Right renal cortex interstitium (tissue), 3 donors: ENCODE measurements at places on chromosomes 12 and 14. TPM values are rescaled to one million over a fixed set of nuclear protein-coding genes. Genes with fewer than 3 reads are reported as not detected.

Gene NXPH4
- 2.4 TPM for polyA plus RNA-seq

Gene C12orf60
- 5.4 TPM for polyA plus RNA-seq

Gene TMEM117
- polyA plus RNA-seq, result 14.7 TPM

DNA sequence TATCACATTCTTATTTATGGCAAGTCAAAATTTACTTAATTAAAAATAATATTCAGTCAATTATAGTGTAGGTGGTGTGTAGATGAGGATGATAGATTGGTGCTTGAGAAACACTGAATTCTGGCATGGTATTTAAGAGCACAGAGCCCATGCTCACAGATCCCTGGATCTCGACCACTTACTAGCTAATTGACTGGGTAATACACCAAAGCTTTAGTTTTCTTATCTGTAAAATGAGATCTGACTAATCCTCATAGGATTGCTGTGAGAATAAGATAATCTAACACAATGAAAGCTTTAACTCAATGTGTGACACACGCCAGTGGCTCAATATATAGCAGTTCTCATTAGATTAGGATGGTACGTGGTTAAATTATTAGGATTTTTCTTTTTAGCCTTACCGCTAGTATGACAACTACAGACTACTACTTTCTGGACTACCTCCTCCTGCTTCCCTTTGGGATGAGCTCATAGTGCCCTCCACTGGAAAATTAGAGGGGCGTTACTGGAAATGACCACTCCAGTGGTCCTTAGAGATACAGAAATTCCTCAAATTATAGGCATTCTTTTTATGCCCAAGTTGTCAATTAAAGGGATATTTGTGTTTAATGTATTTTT, 482.8 kb upstream of the TBX3 start:
- DNase-seq, result no peak

- DNase-seq, result no peak
These were observed 216.0 kb upstream of the DAAM1 start for GRCh38 chr14:58972233-58973017.

- DNase-seq, result no peak
These were observed 151.8 kb downstream of the CRADD start for GRCh38 chr12:93829016-93829415.

DNA sequence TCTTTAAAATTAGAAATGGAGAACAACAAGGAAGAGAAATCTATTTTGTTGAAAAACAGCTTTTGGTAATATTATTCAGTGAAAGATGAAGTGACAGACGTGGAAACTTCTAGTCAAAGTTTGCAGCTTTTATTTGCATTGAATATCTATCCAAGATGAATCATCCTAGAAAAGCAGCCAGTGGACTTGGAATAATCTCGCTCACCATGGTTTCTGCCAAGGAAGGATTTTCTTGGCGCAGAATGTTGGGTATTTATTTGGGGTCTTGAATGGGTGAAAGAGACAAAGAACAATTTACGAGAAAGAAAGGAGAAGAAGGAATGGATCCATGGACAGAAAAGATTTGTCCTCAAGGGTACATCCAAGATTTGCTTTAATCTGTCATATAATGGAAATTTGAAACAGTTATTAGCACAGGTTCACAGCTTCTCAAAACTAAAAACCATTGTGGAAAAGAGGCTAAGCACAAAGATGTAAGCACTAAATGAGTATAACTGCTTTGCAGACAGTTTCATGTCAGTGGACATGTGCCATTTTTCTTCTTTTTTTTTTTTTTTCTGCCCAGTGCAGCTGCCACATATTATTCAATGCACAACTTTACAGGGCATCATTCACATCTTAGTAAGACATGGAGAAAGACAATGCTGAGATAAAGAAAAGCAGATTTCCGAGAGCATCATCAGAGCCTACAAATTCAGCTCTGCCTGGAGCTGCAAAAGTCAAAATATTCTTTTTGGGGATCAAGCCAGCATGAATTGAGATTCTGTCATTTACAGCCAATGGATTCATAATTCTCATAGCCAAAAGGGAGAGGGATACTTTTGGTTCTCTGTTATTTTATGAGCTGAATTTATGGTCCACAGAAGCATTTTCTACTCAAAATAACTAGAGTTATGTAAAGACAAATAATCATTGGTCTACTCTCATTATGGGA, 333.7 kb downstream of the DAD1 start:
- DNase-seq, result no peak

DNA sequence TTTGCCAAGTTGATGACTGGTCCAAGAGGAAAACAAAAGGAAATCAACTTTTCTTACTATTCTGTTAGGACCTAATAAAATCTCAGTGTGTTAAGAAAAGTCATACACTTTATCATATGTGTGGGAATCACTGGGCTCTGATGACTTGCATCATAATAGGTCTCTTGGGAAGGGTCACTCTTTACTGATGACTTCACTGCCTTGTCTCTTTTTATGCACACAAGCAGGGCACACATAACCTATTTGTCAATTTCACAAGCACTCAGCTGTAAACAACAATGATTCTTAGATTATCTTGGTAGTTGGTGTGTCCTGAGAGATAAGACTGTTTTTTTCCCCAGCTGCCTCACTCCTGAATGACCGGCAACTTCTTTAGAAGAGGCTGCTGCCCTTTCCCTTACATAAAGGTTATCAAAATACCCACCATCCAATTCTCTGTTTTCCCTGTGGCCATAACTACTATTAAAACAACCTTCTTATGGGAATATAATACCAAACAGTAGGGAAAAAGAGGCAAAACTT, 50.9 kb upstream of the INSM2 start:
- DNase-seq, result no peak

DNA sequence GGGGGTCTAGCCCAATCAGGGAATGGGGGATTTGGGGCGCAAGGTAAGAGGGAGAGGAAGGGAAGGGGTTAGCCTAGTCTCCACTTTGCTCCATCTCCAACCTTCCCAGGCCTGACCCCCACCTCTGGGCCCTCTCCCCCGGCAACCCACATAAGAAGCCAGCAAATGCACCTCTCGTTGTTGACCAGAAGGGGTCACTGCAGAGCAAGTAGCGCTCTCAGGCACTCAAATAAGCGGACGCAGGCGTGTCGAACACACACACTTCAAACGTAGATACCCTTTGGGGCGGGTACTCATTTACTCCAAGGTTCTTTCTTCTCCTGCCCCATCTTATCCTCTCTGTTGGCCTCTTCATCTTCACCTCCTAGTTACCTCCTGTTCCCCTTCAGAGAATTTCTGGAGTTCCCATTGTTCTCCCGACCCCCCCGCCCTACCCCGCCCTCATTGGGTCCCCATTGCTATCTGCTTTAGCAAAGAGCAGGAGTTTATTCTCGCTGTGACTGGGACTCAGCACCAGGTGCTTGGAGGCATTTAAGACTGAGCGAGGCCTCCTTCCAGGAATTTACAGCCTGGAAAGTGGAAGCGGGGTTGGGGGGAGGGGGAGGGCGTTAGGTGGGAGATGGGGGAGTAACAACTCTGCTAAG, 1.5 kb upstream of the SRRM4 start:
- DNase-seq, result peak; percentile 7
